Activated T-helper 9 cell treated with anti-CD3 and anti-CD28 coated beads, Interleukin-2, amount 50 U/mL, for 16 hours (primary cell): ENCODE measurements at places on chromosomes 7 and 10.

GRCh38 chr10:29157321-29157720 is 131.5 kb upstream of the LYZL1 start:
- DNase-seq: no peak

- no peak for DNase-seq
Measured at GRCh38 chr7:55096323-55096722, 77.5 kb downstream of the EGFR start.

- no peak for DNase-seq
Measured at GRCh38 chr7:94907026-94907810, at the start of gene PPP1R9A. Gene PPP1R9A, plus strand, starts transcription at chr7:94907594. Its CDS starts 2,520 bp downstream, at chr7:94910114.

GRCh38 chr10:109664554-109664953 is 258.8 kb downstream of the XPNPEP1 start:
- no peak for DNase-seq

- DNase-seq: no peak
Measured at GRCh38 chr7:148669927-148670326, 28.8 kb upstream of the CUL1 start.

GRCh38 chr7:116122972-116123595 is 87.3 kb upstream of the TES start:
- DNase-seq: no peak

- DNase-seq: no peak
Measured at GRCh38 chr7:70352906-70353305, 754.6 kb downstream of the AUTS2 start.

DNA sequence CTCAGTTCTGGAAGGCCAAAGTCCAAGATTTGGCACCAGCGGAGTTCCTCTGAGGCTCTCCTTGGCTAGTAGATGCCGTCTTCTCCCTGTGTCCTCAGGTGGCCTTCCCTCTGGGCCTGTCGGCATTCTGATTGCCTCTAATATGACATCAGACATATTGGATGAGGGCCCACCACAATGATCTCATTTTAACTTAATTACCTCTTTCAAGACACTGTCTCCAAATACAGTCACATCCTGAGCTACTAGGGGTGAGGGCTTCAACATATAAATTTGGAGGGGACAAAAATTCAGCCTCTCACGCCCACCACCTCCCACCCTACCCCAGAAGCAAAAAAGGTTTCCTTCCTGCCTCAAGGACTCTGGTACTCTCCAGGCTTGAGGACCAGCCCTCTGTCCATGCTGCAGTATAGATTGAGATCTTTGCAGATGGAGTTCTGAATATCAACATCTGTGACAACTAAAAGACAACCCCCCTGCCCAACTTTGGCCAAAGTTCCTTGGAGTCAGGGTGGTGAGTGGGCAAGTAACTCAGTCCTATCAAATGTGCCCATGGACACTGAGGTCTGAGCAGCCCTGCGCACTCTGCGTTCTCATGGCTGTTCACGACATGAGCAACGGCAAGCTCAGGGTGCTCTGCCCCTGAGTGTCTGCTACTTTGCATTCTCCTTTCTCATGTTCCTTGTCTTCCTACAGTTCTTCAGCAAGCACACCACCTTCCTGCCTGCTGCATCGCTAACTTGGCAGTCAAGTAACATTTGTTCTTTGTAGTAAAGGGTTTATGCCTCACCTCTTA is 11.5 kb downstream of the TMEM176B start:
- DNase-seq: no peak

GRCh38 chr10:6654571-6654970 is 74.5 kb upstream of the PRKCQ start:
- no peak for DNase-seq

DNA sequence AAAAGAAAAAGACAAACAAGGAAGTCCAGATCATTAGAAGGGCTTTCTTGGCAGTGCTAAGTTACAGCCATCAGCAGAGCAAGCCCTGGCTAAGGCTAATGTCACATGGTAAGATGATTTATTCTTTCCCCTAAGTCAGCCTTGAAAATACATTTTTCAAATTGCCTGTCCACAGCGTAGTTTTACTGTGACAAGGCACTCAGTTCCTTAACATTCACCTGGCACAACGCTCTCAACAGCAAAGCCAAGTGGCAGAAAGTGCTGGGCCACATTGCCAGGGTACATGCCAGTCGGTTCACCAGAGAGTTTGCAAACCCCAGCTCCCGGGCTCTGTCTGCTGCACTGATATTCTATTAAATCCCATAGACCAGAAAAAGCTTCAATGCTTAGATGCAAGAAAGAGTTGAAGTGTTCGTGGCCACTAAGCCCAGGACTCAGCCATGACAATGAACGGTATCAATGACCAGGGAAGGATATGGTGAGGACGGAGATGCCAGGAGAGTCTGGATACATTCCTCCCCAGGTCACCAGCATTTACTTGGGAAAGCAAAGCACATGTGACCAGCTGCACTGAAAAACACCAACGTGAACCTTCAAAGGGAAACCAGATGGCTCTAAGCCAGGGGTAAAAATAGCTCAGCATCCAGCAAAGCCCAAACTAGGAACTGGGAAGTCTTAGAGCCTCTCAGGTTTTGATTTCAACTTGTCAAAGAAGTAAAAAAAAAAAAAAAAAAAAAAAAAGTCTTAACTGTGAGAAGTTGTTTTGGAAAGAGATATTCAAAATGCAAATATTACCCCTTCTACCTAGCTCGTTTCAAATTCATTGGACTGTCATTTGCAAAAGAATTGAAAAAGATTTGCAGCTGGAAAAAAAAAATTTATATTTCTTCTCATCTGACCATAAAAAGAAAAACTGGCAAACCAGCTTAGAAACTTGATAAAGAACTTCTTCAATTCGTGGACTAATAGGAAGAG is 23.9 kb upstream of the MPP7 start:
- DNase-seq: no peak

DNA sequence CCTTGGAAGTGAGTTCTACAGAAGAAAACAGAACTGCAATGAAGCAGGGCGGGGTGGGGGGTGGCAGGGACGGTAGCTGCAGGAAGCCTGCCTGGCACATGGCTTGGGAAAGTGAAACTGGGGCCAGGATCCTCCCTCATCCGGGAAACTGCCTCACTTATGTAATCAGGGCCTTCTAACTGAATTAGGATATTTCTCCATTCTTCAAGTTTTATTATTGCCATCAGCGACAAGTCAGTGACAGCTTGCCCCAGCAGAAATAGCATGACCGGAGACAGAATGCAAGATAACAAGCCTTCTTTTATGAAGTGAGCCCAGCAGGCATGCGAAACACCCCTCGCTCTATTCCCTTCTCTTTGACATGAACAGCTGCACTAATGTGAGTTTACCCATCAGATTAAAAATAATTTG is 77.5 kb upstream of the CACUL1 start:
- no peak for DNase-seq

DNA sequence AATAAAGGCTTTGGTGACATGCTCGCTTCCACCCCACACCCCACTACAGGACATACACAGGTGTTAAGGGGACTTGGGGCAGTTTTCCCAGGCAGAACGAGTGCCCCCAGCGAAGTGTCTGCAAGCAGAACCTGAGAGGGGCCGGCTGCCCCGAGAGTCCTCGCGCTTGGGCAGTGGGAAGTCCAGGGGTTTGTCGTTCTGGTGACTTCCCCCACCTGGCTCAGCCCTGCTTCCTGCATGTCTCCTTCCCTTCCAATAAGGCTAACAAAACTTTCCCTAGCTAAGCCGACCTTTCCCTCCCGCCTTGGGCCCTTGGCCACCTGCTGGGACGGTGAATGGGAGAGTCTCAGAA is 916 bp downstream of the VWA2 start:
- no peak for DNase-seq

DNA sequence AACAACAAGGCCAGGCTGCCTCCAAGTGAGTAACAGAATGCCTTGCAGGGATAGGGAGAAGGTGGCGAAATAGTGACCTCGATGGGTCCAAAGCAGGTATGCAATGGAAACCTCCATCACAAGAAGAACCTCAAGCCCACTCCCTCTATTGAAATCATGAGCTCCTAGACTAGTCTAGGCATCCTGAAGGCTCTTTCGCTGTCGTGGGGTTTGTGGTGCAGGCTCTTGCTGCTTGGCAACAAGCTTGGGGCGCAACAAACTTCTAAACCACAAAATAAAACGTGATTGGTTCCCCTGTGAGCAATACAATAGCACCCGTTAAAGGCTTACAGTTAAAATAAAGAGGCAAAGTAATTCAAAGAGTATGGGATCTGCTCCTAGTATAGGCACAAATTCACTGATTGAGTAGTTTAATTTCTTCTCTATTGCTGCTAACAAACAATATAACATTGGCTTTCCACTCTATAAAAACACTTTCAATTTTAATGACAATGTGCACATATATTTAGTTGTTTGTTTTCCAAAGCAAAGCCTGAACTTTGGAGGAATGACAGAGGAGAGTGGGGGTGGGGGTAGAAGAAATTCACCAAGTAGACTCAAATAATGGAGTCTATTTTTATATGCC is 64.1 kb downstream of the C10orf67 start:
- DNase-seq: no peak

- DNase-seq: no peak
Measured at GRCh38 chr10:3398825-3399646, 226.5 kb upstream of the PITRM1 start.

- no peak for DNase-seq
Measured at GRCh38 chr7:55887821-55888247, 578 bp downstream of the ZNF713 start.

GRCh38 chr10:88958721-88959120 is 6.1 kb upstream of the ACTA2 start:
- DNase-seq: no peak

- no peak for DNase-seq
Measured at GRCh38 chr10:124037784-124038183, 55.6 kb downstream of the CHST15 start.

GRCh38 chr7:49500741-49501140 is 272.7 kb upstream of the VWC2 start:
- DNase-seq: no peak

- peak; percentile 13 for DNase-seq
Measured at GRCh38 chr10:11403116-11403515, 208.3 kb downstream of the USP6NL start.

- DNase-seq: no peak
Measured at GRCh38 chr10:117541909-117542705, 439 bp upstream of the EMX2 start.

GRCh38 chr10:64286533-64286932 is 765.3 kb downstream of the REEP3 start:
- DNase-seq: no peak

- no peak for DNase-seq
Measured at GRCh38 chr10:34524369-34525091, 290.6 kb downstream of the PARD3 start.

- no peak for DNase-seq
Measured at GRCh38 chr7:151007469-151007898, 16.7 kb downstream of the NOS3 start.

GRCh38 chr7:12653518-12653917 is 33.9 kb upstream of the ARL4A start:
- DNase-seq: no peak

- peak; percentile 6 for DNase-seq
Measured at GRCh38 chr7:142412551-142413193, 154.8 kb upstream of the PRSS58 start.

- no peak for DNase-seq
Measured at GRCh38 chr10:107269626-107270025, 105.1 kb upstream of the SORCS1 start.

- no peak for DNase-seq
Measured at GRCh38 chr10:43203448-43204041, 63.3 kb downstream of the RASGEF1A start.

GRCh38 chr10:82924711-82925110 is 1049.7 kb downstream of the NRG3 start:
- no peak for DNase-seq

- DNase-seq: no peak
Measured at GRCh38 chr7:134046594-134047128, 80.5 kb upstream of the LRGUK start.

DNA sequence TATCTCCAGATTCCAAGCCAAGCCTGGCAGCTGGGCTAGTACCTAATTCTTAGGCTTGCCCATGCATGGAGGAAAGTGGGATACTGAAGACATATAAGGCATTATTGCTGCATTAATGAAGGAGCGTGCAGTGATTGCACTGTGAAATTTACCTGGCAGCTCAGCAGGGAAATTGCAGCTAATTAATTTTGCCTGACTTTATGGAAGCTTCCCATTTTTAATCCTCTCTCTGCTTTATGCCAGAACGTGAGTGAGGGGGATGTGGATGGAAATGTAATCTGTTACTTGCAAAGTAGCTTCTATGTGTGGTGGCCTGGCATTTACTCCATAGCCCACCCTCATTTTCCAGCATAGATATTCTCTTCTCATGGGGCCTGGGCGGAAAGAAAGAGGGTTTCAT is 134.9 kb downstream of the SH2D4B start:
- DNase-seq: no peak

- DNase-seq: no peak
Measured at GRCh38 chr7:90946730-90947501, 317.3 kb upstream of the FZD1 start.

- DNase-seq: no peak
Measured at GRCh38 chr10:22250897-22251660, 33.3 kb upstream of the EBLN1 start.

DNA sequence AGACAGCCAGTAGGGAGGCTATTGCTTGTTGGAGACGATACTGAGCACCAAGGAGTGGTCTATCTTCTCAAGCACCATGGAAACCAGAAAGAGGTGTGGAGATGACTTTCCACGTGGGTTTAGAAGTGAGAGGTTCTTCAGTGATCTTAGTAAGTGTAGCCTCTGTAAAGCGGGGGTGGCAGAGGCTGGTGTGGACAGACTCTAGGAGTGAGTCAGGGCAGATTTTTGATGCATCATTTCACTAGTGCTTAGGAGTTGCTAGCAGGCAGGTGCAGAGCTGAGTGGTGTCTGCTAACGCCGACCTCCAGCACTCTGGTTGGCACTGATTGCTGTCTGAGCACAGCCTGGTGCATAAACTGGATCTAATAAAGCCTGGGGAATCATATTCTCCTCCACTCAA is 78.4 kb upstream of the ADO start:
- DNase-seq: peak; percentile 59

GRCh38 chr10:13458687-13459012 is 70.2 kb downstream of the BEND7 start:
- DNase-seq: no peak

GRCh38 chr7:5557920-5558401 is 134.3 kb upstream of the TNRC18 start:
- DNase-seq: no peak

DNA sequence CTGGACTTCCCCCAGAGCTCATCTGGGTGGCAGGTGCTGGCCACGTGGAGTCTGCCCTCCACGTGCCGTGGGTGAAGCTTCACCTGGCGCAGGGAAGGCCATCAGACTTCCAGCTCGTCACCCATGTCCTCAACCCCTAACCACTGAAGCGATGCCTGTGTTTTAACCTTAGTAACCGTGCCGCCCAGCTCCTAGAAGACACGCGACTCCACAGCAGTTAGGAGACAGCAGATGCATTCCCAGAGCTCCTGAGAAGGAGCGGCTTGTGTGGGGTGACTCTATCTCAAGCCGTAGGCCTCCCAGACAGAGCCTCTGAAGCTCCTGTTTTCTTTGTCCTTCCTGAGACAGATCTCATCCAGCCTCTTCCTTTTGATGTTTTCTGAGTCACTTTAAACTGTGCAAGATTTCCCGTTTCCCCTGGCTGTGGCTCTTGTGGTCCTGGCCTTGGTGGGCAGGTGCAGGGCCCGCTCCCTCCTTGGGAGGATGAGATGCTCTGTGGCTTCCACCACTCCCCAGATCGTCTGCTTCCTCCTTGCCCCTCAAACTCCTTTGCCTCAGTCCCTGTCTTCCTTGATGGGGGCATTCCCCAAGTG is 41.4 kb upstream of the AP5Z1 start:
- no peak for DNase-seq
